ENCODE measurements at places on chromosomes 16 and 17.
A peak's percentile ranks its signal among the peaks of the same experiment; 100 is the strongest.

- no peak for DNase-seq
These were observed 518.5 kb downstream of the CDH13 start for GRCh38 chr16:83145297-83145696.

- no peak for DNase-seq
These were observed 187.5 kb downstream of the TANC2 start for GRCh38 chr17:63153488-63153887.

GRCh38 chr16:53780051-53780450 lies 76.1 kb downstream of the FTO start:
- no peak for DNase-seq

DNA sequence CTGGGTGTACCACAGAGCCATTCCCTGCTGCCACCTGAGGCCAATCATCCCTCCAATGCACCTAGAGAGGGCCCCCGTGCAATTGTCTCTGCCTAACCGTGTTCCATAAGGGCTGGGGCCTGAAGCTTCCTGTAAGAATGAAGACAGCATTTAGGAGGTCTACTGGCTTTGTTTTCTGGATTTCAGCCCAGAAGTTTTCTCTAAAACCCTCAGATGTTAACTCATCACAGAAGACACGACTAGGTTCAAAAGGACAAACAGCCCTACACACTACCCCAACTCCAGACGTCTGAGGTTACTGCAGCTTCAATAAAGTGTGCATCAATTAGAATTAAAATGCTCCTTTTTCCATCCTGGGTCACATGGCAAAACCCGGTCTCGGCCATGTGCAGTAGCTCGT lies 10.8 kb upstream of the DRG2 start:
- no peak for DNase-seq

DNA sequence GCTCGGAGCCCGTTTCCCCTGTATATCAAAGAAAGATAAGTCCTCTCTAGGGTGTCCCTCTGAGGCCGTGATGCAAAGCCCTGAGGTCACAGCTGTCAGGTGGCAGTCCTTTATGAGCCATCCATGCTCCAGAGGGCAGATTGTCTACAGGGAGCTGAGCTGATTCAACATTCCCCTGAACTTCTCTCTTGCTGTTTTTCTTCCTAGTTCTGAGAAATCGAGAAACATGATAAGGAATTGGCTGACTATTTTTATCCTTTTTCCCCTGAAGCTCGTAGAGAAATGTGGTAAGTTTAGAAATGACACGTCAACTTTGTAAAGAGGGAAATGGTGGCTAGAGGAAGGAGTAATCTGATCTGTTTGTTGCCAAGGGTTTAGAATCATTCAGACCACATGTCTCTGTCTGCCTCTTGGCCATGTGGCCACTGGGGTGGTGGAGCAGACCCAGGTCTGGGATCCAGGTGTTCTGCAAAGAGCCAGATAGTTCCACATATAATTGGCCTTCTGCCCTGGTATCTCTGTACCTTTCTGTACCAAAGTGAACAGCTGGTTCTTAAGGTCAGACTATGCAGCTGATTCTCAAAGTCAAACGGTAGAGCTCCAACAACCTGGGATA lies 3.5 kb downstream of the CTNS start:
- DNase-seq: no peak

DNA sequence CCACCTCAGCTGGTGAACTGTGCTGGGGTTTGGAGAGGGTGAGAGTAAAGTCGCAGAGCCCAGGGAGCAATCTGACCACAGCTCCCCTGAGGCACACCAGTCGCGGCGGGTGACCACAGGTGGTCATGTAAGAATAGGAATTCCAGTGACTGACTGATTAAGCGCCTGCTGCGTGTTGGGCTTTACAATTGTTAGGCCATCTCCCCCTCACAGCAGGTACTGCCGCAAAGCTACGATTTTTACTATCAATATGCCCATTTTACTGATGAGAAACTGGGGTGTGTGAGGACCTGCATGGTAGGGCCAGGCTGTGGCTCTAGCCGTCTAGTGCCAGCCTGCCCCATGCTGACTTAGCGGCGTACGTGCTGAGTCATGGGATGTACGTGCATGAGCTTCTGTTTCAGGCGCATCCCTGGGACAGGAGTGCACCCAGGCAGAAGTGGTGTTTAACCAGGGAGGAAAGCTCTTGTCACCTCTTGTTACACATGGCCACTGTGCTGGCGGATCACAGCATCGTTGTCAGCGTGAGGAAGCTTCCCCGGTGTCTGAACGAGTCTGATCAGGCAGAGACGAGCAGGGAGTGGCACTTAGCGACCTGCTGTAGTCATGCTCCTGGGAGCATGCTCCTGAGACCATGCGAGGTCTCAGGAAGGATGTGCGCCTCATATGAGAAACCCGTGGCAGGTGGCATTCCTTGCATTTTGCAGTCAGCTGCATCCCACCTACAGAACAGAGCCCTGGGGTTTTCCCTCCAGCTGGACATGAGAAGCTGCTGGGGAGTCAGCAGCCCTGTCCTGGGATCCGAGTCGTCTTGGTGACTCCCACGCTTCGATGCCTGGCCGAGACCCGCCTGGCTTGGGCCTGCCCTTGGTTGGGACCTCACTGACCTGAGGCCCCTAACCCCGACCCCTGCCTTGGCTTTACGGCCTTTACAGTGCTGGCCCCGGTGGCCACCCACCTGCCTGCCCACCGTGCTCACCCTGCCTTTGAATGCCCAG lies 163.7 kb upstream of the CHMP6 start:
- DNase-seq: no peak

DNA sequence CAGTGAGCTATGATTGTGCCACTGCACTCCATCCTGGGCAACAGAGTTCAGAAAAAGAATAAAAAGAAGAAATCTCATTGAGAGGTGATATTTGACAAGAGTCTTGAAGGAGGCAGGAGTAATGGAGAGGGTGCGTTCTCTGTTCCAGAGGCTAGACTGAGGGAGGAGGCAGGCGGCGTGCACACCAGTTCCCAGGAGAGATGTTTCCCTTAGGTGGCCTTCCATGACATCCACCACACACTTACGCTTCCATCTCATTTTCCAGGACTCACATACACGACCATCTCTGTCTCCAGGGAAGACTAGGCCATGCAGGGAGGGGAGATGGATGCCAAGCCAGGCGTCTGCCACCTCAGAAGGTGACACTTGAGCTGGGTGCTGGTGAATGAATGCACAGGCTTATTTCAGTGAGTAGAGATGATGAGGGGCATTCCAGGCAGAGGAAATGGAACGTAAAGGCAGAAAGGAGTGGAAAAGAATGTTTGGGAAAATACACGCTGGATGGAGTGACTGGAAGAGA lies 25.3 kb upstream of the N4BP1 start:
- DNase-seq: no peak

DNA sequence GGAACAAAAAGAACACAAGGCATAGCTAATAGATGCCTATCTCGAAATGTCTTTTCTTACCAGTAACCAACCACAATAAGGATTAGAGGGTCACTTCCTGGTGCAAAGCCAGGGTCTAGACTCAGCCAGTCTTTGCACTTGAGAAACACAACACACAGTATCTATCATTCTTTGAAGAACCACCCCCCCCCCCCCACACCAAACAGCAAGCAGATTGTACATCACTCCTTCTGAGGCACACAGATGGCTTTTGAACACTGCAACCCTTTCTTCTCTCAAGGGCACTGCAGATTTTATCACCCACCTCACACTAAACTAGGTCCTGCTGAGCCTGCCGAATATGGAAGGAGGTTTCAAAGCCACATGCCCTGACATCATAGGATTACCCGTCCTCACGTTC lies 145.6 kb downstream of the AATF start:
- no peak for DNase-seq

DNA sequence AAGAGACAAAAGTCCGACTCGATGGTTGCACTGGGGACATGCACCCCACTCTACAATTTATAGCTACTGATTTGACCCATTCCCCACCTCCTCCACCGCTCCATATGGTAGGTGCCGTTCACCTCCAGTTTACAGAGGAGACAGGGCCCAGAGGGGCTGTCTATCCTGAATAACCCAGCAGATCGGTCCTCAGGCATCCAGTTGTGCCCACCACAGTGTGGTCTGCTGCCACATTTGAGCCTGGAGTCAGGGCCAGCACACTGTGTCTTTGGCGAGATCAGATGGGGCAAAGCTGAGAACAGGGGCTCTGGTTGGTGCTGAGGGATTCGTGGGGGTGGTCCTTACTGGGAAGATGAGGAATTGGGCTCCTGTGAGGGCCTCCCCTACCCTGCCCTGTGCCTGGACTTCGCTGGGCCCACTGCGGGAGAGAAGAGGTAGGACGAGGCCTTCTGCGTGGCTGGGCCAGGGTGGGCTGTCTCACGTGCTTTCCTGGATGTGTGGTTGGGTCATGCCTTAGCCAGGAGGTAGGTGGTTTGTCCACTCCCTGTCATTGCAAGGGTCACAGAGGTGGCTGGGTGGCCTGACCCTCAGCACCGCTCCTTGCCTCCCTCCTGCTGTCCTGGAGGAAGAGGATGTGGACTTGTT lies 2.8 kb downstream of the ADCY7 start:
- no peak for DNase-seq

DNA sequence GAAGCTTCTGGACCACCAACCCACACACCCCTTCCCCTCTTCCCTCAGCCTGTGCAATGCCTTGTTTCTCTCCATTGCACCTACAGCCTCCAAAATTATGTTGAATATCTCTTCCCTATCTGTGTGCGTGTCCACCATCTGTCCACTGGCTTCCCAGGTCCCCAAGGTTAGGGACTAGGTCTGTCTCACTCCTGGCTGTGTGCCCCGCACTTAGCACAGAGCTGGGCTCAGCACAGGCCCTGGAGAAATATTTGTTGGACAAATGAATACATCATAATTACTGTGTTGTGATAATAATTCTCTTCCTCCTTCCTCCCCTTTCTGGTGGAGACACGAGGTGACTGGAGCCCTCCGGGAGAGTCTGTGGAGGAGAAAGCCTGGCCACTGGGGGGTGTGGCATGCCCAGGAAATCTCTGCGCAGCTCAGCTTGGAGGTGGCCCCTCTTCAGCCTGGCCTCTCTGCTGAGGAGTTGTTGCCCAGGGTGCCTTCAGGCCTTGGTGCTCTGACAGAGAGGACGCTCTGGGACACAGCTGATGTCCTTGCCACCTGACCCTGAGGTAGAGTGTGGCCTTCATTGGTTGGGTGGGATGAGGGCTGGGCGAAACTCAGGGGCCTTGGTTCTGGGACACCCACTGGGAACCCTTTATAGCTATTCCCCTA lies 3.3 kb upstream of the BRD7 start:
- DNase-seq: no peak

GRCh38 chr16:27722892-27723450 lies 173.0 kb downstream of the KATNIP start:
- DNase-seq: no peak

- DNase-seq: no peak
These were observed 87.0 kb downstream of the ABCC1 start for GRCh38 chr16:16036359-16036792.

GRCh38 chr17:32854207-32854606 lies 22.7 kb downstream of the MYO1D start:
- DNase-seq: no peak

DNA sequence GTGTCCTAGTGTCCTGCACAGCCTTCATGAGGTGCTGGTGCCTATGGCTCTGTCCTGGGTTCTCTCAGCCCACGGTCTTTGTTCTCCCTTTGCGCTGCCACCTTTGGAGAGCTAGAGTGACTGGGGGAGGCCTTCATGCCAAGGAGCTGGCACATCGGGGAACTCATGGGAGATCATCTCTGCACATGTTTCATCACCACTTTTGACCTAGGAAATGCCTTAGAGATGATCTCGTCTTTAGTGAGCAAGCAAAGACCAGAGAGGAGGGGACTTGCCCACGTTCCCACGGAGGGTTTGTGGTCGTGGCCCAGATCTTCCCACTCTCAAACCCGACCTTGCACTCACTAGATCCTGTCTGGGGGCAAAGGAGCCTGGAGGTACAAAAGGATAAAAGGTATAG lies 23.5 kb downstream of the TBX4 start:
- no peak for DNase-seq

DNA sequence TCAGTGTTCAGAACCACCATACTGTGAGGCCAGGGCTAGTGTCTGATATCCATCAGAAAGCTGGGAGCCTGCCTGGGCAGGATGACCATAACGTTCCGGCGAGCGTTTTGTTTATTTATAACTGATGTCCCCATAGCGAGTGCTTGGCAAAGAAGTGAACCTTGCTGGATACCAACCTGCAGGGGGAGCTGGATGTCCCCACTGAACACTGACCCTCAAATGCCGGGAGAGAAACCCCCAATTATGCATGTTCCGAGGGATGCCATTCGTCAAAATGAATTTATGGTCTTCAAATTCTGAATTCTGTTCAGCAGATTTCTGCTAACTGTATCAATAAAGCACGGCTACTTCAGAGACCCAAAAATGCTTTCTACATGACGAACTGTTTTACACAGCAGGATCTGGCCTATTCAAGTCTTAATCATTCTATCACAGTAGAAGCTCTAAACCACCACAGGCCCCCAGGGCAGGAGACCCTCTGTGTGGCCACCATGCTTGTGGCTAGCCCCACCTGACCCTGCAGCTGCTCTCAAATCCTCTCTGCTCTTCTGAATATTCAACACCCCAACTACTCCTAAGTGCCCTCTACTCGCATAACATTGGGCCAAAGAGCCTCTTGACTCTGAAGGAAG lies 15.2 kb downstream of the MED24 start:
- no peak for DNase-seq

DNA sequence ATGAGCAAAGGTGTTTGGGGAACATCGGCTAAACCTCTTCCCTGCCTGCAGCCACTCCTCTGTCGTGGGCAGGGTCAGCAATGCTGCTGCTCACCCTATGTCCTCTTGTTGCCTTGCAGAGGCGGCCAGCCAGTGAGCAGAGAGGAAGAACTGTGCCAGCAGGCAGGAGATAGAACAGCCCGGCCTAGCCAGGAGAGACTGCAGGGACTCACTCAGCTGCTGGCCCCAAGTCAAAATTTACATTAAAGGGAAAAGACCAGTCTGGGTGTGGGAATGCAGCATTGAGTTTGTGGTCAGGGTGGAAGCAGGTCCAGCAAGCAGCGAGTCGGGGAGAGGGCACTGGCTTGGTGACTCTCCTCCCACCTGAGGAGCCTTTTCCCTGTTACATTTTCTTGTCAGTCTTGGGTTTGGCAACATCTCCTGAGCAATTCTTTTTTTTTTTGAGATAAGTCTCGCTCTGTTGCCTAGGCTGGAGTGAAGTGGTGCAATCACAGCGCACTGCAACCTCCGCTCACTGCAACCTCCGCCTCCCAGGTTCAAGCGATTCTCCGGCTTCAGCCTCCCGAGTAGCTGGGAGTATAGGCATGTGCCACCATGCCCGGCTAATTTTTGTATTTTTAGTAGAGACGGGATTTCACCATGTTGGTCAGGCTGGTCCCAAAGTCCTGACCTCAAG lies 22.7 kb downstream of the LIG3 start:
- DNase-seq: no peak

- peak; percentile 8 for DNase-seq
These were observed 457.0 kb downstream of the CDH8 start for GRCh38 chr16:61579195-61579594.

- no peak for DNase-seq
These were observed 41.1 kb downstream of the FTO start for GRCh38 chr16:53745086-53745485.

DNA sequence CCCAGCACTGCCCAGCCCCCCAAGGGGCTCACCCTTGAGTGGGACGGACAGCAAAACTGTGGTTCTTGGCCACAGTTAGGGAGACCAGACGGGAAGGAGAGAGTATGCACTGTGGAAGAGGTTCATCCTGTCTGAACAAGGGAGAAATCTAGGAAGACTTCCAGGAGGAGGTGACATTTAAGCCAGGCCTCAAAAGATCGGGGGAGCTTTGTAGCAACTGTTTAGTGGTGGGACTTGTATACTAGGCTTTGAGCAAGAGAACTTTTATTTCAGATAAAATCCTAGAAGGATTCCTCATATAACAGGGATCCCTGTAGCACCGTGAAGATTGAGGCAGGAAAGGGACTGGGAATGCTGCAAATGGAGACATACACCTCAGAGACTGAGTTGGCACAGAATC lies 30.8 kb downstream of the SREBF1 start:
- no peak for DNase-seq

Data from NCI-H1048 (cell line).